Memory B cell (primary cell): ENCODE measurements at places on chromosomes 2 and 18.

- H3K4me3 ChIP-seq = no peak overlapping the region
- H3K27ac ChIP-seq = no peak overlapping the region
- H3K4me1 ChIP-seq = no peaks in the 10 kb centered on the region
- no peak for DNase-seq
- H3K27me3 ChIP-seq = peaks cover 21% of the 10 kb centered on the region
- H3K36me3 ChIP-seq = peaks cover 2% of the 10 kb centered on the region
Measured at GRCh38 chr2:208077276-208077675, 47.0 kb downstream of the CRYGD start.

DNA sequence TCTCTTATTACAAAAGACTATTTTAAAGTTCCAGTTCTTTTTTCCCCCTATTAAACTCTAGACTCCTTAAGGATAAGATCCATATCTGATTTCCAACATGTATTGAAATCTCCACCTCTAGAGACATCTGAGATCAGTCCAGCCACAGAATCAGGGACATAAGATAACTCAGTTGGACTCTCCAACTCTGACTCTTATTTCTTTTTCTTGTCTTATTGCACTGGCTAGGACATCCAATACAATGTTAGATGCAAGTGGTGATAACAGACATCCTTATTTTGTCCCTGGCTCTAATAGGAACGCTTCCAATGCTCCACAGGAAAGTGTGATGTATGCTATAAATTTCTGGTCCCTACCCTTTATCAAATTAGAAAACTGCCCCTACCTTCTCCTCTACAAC is 158.1 kb downstream of the TNS1 start:
- DNase-seq = no peak
- no peaks in the 10 kb centered on the region for H3K36me3 ChIP-seq
- H3K27me3 ChIP-seq = no peaks in the 10 kb centered on the region

GRCh38 chr18:62285281-62285680 is 39.8 kb upstream of the TNFRSF11A start:
- H3K27me3 ChIP-seq = no peaks in the 10 kb centered on the region
- peaks cover 14% of the 10 kb centered on the region for H3K4me1 ChIP-seq
- peak overlapping the region; percentile 57 for H3K27ac ChIP-seq
- DNase-seq = no peak

GRCh38 chr18:31261792-31262582 is 56.0 kb upstream of the DSG1 start:
- H3K27me3 ChIP-seq = no peaks in the 10 kb centered on the region
- H3K36me3 ChIP-seq = no peaks in the 10 kb centered on the region
- no peaks in the 10 kb centered on the region for H3K4me1 ChIP-seq
- DNase-seq = no peak
- no peak overlapping the region for H3K27ac ChIP-seq

DNA sequence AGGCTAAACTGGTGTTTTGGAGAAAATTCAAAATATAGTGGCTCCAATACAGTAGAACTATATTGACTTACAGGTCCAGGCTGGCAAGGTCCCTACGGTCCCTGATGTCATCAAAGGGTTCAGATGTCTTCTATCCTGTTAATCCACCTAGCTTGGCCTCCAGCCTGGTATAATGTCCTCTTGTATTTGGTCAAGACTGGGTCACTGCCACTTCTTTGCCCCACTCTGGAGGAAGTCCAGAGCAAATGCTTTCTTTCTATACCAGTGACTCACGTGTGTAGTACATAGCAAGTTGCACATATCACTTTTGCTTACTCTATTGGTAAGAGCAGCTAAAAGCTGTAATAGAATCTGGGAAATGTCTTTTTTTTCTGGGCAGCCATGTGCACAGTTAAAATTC is 80.8 kb downstream of the LCLAT1 start:
- H3K36me3 ChIP-seq = peaks cover 27% of the 10 kb centered on the region
- H3K27me3 ChIP-seq = no peaks in the 10 kb centered on the region
- H3K27ac ChIP-seq = no peak overlapping the region

- H3K27me3 ChIP-seq = peaks cover 1% of the 10 kb centered on the region
- no peaks in the 10 kb centered on the region for H3K4me1 ChIP-seq
- no peak overlapping the region for H3K27ac ChIP-seq
Measured at GRCh38 chr2:235414422-235414821, 79.4 kb upstream of the AGAP1 start.

DNA sequence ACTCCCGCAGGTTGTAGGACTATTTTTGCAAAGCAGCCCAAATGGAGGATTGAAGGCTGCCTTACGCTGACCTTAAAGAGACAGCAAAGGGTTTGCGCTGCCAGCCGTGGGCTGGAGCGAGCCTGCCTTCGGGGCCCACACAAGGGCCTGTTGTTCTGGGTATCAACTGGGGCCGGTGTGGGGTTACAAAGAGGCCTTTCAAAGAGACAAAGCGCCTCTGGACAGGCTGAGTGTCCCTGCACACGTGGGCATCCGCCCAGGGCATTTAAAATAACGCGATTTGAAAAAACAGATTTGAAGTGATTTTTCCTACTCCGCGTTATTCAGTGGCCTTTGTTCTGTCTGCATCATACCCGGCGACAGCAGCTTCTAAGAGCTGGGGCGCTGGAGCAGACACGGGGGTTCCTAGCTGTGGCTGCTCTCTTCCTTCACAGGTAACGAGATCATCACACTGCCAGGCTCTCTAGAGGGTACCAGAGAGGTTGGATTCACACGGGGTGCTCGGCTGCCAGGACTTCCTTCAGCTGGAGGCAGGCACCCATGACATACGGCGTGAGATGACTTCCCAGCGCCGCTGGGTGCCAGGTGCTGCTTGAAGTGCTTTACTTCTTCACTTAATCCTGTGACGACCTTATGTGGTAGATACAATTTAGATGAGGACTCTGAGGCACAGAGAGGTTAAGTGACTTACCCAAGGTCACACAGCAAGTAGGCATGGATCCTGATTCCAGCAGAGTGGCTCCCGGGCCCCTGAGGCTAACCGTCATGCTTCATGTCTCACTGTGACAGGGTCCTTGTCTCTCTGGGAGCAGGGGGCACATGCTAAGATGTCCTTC is 32.2 kb downstream of the MAL start:
- H3K4me1 ChIP-seq = peaks cover 5% of the 10 kb centered on the region
- no peak for DNase-seq
- H3K4me3 ChIP-seq = no peak overlapping the region
- no peaks in the 10 kb centered on the region for H3K36me3 ChIP-seq

- peaks cover 2% of the 10 kb centered on the region for H3K36me3 ChIP-seq
- no peak overlapping the region for H3K27ac ChIP-seq
- peaks cover 6% of the 10 kb centered on the region for H3K4me1 ChIP-seq
- no peak overlapping the region for H3K4me3 ChIP-seq
- peaks cover 2% of the 10 kb centered on the region for H3K27me3 ChIP-seq
Measured at GRCh38 chr2:2057125-2057721, 273.9 kb downstream of the MYT1L start.

DNA sequence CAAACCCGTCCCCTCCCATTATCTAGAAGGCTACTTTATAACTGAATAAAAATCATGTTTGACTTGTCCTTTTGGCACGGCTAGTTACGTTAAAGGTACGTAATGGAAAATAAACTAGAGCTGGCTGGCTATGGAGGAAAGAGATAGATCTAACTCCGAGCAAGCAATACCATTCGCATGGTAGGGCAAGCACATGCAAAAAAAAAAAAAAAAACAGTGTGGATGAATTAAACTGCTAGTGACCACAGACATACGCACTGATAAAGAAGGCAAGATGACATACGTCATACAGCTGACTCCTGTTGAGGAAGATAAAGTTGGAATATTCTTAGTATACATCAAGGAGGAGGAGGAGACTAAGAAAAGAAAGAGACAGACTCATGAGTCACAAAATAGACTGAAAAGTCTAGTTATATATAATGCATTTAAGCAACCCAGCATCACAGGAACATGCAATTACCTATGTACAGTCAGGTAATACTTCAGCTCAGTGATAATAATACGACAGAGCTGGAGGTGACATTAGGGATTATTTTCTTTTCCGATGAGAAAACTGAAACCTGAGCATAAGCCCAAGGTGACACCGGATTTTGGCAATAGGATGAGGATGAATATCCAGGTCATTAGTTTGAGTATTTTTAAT is 37.9 kb upstream of the NARS1 start:
- no peak for DNase-seq
- no peak overlapping the region for H3K27ac ChIP-seq
- peaks cover 26% of the 10 kb centered on the region for H3K36me3 ChIP-seq

GRCh38 chr2:132729522-132729921 is 59.5 kb upstream of the LYPD1 start:
- no peak for DNase-seq

DNA sequence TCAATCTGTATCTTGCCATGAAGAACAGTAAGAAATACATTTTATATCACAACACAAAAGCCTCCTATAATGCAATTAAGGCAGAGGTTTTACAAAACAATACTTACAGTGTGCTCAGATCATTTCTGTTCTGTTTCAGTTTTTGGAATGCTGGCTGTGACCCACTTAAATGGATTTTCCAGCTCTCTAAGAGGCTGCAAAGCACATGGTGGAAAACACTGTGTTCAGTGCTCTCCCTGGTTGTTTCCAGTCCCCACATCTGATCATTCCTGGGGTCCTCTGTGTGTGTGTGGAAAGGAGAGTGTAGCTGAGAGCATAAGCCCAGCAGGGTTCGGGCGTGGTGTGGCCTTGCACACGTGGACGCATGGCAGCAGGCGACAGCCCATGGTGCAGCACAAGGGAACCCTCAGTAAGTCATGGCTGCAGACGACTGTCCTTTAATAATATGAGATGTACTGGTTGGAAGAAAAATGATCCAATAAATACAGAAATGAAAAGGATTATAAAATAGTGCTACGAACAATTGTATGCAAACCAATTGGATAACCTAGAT is 95.6 kb downstream of the FAM210A start:
- peaks cover 1% of the 10 kb centered on the region for H3K36me3 ChIP-seq
- H3K4me1 ChIP-seq = peaks cover 11% of the 10 kb centered on the region
- no peak for DNase-seq
- no peaks in the 10 kb centered on the region for H3K27me3 ChIP-seq

- H3K27ac ChIP-seq = no peak overlapping the region
- H3K4me1 ChIP-seq = peaks cover 7% of the 10 kb centered on the region
- H3K27me3 ChIP-seq = no peaks in the 10 kb centered on the region
- H3K4me3 ChIP-seq = no peak overlapping the region
- no peaks in the 10 kb centered on the region for H3K36me3 ChIP-seq
Measured at GRCh38 chr2:40178971-40179370, 272.9 kb downstream of the SLC8A1 start.

GRCh38 chr18:28511413-28511821 is 334.5 kb upstream of the CDH2 start:
- H3K4me1 ChIP-seq = no peaks in the 10 kb centered on the region
- no peak overlapping the region for H3K4me3 ChIP-seq
- H3K36me3 ChIP-seq = no peaks in the 10 kb centered on the region
- H3K27me3 ChIP-seq = no peaks in the 10 kb centered on the region
- no peak overlapping the region for H3K27ac ChIP-seq

GRCh38 chr2:237149425-237149824 is 63.7 kb downstream of the COPS8 start:
- no peak overlapping the region for H3K27ac ChIP-seq
- no peak for DNase-seq
- H3K36me3 ChIP-seq = peaks cover 2% of the 10 kb centered on the region
- no peaks in the 10 kb centered on the region for H3K4me1 ChIP-seq

DNA sequence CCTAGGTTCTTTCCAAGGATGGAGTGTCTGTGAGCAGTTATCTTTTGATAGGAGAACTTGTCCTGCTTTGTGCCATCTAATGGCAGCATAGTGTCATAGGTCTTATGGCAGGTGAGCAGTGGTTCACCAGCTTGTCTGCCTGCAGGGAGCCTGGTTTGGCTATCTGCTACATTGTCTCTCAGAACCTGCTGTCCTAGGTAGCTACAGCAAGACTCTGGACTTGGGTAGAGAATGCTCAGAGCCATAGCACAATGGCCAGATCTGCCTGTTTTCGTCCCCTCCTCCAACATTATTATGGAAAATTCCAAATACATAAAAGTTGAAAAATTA is 28.3 kb downstream of the AGFG1 start:
- DNase-seq = no peak
- H3K4me3 ChIP-seq = no peak overlapping the region
- H3K27ac ChIP-seq = no peak overlapping the region
- peaks cover 12% of the 10 kb centered on the region for H3K36me3 ChIP-seq
- no peaks in the 10 kb centered on the region for H3K27me3 ChIP-seq

DNA sequence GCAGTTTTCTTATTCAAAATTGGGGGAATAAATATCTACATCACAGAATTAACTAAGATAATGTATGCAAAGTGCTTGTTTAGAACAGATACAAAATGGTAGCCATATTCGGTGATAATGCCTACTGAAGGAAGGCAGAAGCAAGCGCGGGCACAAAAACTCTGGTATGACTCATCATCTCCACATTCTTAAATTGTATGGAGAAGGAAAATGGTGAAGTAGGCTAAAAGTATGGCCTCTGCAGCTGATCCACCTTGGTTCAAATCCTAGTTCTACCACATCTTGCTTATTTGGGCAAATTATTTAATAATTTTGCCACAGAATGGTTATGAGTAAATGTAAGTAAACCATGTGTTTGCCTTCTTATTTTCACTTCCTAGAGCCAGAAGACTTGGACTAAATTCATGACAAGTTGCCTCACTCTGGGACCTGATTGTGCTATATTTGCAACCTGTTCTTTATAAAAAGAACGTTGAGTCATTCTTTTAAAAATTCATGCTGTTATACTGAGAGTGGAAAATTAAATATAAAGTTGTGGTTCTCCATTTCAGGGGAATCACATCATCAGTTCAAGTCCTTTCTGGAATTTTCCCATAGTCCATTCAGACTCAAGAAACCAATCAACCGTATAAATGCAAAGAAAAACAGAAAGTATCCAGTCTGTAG is 9.0 kb upstream of the CDK15 start:
- no peaks in the 10 kb centered on the region for H3K36me3 ChIP-seq
- no peaks in the 10 kb centered on the region for H3K4me1 ChIP-seq
- H3K27ac ChIP-seq = no peak overlapping the region
- DNase-seq = no peak

DNA sequence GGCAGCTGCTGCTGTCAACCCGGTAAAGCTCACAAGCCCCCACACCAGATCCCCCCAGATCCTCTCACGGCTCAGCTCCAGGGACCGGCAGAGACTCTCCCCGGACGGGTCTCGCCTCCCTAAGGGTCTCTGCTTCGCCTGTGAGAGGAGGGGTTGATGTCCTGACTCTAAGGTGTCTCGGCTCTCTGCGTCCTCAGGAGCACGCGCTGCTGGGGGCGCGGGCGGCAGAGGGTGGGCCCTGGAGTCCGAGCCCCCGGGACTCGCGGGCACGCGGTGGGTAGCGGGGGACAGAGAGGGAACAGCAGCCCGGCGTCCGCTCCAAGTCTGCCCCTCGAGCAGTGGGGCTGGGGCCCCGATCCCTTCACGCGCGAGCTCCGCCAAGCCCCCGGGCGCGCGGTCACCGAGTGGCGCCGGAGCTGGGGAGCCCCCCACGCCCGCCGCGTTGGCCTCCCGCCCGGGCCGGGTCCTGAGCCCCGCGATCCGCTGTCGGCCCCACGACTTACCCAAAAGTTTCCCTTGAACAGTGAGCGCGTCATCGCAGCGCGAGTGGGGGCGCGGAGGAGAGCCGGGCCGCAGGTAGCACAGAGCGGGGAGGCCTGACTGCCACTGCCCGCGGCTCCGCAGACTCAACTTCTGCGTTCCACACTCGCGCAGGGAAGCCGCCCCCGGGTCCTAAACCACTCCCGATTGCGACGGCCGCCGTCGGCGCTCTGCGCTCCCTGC is at the start of gene PSTPIP2:
Gene PSTPIP2, minus strand, starts transcription at position 608 of the 723 bp plus-strand sequence. Its CDS starts 72 bp downstream, at position 536.
- H3K27ac ChIP-seq = no peak within 1 kb of the TSS
- H3K36me3 ChIP-seq = no peaks in the 10 kb centered on the region
- peaks cover 10% of the 10 kb centered on the region for H3K27me3 ChIP-seq
- H3K4me3 ChIP-seq = peak within 1 kb of the TSS; percentile 81
- peak; percentile 40 for DNase-seq
- H3K4me1 ChIP-seq = peaks cover 13% of the 10 kb centered on the region
